Pons (tissue), 1 donor: ENCODE measurements at places on chromosomes 1 and 21.

DNA sequence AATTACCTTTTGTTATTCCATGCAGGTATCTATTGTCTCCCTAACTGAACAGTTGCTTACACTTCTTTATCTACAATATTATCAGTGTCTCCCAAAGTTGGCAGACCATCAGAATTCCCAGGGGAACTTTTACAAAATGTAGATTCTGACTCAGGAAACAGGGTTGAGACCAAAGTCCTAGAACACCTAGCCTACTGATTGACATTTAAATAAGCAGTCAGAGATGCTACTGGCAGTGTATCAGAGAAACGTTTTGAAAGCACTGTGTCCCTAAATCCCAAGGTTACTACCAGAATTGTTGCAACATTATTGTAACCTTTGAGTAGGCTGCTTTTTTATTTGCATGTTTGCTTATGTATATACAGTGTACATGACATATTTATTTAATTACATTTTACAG lies 1.8 kb upstream of the F5 start:
- DNase-seq: no peak

- no peak for DNase-seq
Measured at GRCh38 chr1:66546047-66546810, 12.3 kb downstream of the SGIP1 start.

DNA sequence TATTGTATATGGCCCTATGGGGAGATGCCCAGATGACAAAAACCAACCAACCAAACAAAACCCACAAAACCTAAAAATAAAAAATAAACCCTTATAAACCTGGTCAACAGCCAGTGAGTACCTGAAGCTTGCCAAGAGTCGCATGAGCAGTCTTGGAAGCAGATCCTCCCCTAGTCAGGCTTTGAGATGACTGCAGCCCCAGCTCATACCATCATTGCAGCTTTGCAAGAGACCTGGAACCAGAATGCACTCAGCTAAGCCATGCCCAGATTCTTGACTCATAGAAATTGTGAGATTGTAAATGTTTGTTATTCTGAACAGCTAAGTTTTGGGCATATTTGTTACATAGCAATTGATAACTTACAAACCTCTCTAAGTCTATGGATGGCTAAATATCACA lies 326.8 kb downstream of the HLX start:
- no peak for DNase-seq

GRCh38 chr1:65429806-65430205 lies 9.3 kb downstream of the LEPR start:
- no peak for DNase-seq

DNA sequence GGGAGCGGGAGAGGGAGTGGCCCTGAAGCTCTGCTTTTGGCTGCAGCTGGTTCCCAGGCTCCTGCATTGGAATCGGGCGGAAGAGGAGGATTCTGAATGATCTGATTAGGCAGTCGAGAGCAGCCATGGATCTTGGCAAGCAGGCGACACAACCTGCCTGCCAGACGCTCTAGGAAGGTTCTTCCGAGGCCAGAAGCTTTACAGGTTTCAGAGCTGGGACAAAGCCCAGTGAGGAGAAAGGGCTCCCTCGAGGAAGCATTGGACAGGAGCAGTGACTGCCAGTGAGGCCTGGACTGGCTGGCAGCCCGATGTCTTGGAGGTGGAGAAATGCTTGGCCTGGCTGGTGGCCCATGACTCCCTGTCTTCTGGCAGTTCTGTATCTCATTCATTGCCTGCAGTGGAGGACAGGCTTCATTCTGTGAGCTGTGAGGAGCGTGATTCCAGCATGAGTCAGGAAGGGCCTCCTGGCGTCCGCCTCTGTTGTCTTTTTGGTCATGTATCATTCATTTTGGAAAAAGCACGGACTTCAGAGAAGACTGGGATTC lies 132.7 kb upstream of the IPO9 start:
- peak; percentile 89 for DNase-seq

DNA sequence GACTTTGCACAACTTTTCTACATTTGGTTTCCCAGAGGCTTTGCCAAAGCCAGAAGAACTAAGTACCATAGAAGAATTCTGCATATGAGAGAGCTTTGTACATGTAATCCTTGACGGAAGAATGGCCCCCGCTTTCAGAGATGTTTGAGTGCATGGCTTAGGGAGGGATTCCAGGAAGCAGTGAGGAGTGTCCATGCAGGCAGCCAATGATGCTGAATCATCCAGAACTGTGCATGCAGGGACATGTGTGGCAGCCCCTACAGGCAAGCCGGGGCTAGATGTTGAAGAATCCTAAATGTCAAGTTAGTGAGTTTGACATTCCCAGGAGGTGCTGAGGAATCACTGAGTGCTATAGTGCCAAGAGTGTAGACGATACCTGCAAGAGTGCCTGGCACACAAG lies 9.9 kb upstream of the HAO2 start:
- no peak for DNase-seq

DNA sequence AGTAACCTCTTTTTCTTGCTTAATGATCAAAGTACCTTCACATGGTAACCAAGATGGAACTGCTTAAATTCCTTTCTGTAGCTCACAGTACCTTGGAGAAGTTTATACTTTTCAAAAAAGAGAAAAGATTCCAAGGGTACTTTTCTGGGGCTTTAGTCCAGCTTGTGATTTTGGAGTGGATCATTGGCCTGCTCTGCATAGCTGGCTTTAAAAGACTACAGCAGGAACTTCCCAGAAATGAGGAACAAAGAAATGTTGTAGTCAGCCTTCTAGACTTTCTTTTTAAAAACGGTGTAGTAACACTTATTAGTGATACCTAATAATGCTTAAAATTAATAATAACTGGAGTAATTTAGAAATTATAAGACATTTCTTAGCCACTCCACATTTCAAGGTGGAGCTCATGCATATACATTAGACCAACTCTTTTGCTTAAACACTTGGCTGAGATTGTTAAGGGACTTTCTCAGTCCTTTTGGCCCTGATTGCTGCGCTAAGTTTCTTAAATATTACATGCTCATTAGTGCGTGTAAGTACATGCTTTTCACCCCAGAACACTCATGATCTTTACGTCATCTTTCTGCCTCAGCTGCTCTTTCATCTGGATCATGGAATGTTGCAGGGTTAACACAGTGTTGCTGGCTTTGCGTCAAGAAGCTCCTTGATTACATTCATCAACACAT lies 57.3 kb downstream of the SDCCAG8 start:
- DNase-seq: peak; percentile 65

DNA sequence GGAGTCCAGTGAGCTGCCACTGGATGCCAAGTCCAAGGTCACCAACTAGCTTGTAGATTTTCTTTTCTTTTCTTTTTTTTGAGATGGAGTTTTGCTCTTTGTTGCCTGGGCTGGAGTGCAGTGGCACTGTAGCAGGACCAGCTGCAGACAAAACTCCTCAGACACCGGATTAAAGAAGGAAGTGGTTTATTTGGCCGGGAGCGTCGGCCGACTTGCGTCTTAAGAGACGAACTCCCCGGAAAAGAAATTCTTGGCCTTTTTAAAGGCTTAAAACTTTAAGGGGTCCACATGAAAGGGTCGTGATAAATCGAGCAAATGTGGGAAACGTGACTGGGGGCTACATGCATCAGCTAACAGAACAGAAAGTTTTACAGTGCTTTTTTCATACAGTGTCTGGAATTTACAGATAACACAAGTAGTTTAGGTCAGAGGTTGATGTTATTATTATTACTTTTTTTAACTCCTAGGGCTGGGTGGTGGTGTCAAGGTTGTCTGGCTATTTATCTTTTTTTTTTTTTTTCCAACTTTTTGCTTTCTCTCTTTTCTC lies 36.4 kb upstream of the CFAP126 start:
- DNase-seq: no peak

DNA sequence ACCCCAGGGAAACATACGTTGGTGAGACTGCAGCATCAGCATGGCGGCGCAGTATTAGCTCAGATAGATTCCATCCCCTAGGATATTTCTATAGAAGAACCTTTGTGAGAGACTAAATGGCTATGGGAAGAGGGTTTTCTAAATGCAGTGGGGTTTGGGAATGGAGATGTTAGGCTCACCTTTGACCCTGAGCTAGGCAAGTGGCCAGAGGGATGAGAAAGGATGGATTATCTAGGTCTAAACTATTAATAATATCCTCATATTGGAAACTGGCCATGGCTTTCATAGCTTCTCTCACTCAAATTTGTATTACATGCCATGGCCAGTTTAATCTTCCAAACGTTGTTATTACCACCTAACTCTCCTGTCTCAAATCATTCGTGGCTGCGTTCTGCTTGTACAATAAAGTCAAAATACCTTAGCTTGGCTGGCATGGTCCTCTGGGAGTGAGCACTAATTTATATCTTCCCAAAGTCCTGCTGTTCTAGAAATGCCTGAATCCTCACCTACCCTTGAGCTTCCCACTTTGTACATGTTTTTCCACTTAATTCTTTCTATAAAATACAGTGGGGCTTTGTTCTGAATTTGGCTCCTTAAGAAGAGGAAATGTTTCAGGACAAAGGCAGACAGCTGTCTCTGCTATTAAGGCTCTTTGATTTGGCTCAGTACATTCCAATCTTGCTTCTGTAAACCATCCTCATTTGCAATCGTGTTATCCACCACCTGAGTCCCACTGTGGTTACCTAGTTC lies 31.0 kb upstream of the COG2 start:
- no peak for DNase-seq

- DNase-seq: no peak
Measured at GRCh38 chr21:38133240-38133639, 123.6 kb upstream of the KCNJ15 start.

DNA sequence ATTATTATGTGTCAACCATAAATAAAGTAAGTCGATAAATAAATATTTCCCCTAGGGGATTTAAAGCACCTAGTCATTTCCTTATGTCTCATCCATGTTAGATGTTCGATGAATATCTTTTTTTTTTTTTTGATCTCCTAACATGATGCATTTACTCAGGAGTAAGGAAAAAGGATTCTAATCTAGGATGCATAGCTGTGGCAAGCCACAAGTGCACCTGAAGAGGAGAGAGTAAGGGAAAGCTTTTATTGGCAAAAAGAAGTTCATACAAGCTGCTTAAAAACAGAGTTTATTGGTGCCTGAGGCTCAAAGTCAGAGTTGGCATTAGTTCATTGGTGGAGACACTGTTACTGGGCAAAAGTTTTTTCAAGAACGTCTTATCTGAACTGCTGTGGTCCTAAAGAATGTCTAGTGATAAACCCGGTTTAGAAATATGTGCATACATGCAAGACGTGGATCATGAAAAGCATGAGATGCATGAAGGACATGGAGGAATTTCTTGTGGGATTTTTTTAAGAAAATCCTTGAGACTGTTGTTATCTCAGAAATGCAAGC lies 51.7 kb downstream of the SWT1 start:
- DNase-seq: no peak

DNA sequence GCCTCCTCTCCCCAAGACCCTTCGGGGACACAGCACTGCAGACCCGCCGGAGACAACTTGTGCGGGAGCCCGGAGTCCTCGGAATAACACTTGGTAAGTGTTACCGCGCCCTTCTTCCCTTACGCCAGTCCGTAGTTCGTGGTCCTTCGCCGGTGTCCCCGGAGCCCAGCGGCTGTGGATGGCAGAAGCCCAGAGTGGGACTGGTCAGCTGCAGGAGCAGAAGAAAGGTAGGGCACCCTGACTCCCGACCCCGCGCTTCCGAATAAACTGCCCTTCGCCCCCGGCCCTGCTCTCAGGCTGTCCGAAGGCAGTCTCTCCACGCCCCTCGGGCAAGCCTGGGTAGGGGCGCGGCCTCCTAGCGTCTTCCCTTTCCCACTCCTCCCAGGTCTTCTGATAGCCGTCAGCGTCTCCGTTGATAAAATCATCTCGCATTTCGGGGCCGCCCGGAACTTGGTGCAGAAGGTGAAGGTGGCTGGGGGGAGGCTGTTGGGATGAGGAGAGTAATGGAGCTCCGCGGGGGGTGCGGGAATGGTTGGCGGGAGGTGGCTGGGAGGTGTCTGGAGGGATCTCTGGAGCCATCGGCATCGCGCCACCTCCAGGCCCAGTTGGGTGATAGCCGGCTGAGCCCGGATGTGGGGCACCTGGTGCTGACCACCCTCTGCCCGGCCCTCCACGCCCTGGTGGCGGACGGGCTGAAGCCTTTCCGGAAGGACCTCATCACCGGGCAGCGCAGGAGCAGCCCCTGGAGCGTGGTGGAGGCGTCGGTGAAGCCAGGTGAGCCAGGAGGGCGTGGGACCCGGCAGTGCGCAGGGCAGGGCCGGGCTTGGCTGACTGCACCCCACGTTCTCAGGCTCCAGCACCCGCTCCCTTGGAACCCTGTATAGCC lies 4.3 kb downstream of the RUSC1 start:
- DNase-seq: no peak

DNA sequence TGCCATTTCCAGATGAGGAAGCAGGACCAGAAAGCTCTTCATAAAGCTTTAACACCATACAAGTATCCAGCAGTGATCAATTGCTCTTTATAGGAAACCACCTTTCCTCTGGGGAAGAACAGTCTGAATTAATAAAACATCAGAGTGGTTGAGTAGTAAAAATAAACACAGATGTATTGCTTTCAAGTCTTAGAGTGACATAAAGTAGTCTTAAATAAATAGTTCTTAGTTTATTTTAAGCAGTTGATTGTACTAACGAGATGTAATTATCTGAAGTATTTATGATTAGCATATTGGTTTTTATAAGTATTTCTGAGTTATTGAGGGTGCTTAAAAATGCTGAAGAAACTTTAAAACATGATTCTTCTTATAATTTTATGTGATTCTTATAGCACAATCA lies 67.0 kb downstream of the PRKAA2 start:
- DNase-seq: no peak

- no peak for DNase-seq
Measured at GRCh38 chr21:37593015-37593414, 226.4 kb downstream of the DYRK1A start.

DNA sequence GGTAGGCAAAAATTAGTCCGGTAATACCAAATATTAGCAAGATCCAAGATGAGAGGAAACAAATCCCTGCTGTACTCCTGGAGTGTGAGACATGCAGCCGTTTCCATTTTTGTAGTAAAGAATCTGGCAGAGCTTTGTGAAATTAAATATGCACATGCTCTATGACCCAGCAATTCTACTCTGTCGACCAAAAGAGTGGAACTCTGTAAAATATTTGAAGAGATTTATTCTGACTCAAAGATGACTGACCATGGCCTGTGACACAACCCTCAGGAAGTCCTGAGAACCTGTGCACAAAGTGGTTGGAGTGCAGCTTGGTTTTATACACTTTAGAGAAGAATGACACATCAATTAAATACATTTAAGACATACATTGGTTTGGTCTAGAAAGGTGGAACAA lies 16.2 kb downstream of the HAX1 start:
- DNase-seq: no peak

DNA sequence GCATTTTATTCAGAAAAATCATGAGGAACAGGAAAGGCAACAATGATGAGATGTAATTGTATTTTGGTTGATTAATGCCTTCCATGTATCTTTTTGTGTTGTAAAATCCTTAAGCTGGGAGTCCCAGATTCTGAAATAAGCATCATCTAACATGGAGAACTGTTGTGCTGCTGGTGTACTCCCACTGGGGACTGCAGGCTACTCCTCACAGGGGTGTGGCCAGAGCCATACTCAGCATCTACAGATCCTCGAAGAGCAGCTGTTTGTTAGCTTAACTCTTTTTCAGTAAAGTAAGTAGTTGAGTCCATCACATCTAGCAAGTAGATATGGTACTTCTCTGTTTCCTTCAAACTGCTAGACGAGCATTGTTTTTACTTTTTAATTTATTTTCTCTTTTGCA lies 358.0 kb downstream of the BRINP3 start:
- DNase-seq: no peak

- DNase-seq: peak; percentile 89
Measured at GRCh38 chr1:77533660-77534305, 148.7 kb downstream of the ZZZ3 start.

- DNase-seq: no peak
Measured at GRCh38 chr1:35768350-35769187, 1.2 kb downstream of the CLSPN start.
